ENCODE measurements at places on chromosomes 2 and 18.

DNA sequence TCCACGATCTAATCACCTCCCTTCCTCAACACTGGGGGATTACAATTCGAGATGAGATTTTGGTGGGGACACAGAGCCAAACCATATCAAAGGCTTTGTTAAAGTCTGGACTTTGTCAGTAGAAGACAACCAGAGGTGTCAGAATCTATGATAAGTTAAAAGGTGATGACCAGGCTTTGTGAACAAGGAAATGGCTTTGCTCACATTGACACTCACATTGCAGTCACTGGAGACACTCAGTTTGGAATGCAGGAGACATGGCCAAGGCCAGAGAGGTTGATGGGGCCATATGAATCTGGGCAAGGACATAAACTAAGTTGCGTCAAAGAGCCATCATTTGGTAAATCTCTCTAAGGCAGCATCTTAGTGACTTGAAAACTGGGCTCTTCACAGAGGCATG is 678.2 kb upstream of the FSHR start:
- DNase-seq, result no peak

- no peak for DNase-seq
Measured at GRCh38 chr18:23963443-23964165, 51.0 kb upstream of the TTC39C start.

DNA sequence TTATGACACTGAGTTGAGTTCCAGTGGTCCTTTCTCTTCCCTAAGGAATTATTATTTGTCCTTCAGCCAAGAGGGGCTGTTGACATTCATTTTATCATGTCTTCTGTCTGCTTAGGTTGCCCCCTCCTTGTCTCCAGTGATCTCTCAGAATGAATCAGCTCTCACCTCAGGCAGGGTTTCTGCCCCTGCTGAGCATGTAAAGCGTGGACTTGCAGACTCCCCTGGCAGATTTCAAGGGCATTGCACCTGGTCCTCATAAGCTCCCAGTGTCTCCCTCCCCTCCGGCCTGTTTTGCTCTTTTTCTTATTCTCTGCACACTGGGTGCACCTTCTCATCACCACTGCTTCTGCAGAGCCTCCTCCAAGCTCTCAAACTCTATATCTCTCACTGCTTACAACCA is 188.4 kb downstream of the KCNS3 start:
- DNase-seq, result no peak

DNA sequence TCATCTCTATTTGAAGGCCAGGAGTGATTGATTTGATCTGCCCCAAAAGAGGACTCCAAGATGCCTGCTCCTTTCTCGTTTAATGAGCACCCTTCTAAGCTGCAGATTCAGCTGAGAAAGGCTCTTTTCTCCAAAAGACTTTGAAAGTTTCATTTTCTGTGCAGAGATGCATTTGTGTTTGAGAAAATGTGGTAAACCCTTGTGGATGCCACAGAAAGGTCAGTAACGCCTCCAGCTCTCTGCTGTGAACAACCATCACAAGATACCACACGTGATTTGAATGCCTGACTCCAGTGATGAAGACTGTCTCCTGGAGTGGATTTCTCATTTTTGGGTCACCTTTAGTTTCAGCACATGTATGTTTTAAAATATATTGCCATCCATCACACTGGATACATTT is 35.0 kb upstream of the CCDC85A start:
- no peak for DNase-seq

- DNase-seq, result peak; percentile 22
Measured at GRCh38 chr2:213119061-213119809, 32.2 kb downstream of the IKZF2 start.

DNA sequence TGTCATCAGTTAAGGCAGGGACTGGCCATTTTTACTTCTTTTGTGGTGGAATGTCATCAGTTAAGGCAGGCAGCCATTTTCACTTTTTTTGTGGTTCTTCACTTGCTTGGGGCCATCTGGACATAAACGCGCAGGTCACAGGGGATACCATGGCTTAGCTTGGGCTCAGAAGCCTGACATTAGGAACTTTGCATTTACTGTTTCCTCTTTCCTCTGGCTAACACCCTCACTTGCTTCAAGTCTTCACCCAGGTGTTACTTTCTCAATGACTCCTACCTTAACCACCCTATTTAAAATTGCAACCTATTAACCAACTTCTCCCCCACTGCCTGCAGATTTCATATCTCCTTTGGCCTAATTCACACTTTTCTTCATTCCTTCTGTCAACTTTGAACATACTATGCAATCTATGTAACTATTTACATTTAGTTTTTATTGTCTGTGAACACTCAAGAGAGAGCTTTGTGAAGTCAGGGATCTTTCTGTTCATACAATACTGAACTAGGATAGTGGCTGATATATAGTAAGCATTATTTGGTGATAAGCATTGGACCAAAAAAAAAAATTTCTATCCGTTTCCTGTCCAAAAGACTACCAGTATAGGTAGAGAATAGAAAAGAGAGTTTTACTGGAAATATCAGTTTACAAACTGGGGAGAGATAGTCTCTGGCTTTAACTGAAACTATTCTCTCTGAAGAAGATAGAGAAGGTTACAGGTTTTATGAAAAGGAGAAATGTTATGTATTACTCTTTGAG is 600.1 kb upstream of the ZNF804A start:
- DNase-seq, result no peak

GRCh38 chr2:206084439-206084869 is 1.5 kb downstream of the INO80D start:
- DNase-seq, result no peak

DNA sequence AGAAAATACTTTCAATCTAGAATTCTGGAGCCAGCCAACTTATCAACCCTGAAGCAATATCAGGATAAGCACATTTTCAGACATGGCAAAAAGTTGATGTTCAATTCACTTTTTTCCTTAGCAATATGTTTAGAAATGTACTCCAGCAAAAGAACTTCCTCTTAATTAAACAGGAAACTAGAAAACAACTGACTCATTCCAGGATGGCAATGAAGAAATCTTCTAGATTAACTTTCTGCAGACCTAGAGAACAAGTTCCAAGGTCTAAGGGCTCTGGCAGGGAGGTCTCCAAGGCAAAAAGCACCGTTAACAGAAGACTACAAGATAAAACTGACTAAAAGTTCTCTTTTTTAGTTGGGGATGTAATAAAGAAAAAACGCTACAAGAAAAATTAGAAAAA is 69.2 kb upstream of the VWC2L start:
- DNase-seq, result no peak

DNA sequence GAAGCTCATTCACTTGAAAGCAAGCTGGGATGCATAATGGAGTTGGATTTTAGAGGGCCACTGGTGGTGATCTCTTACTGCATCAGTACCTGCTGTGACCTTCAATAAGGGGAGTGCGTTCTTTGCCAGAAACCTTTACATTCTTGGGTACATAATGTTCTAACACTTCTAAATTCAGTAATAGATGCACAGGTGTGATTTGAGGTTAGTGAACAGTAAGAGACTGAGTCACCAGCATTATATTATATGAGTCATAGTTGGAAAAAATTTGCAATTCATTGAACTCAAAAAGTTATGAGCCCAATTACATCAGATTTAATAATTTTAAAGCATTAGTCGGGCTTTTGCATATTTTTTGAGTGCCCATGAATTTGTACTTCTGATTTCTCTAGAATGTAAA is 803.3 kb downstream of the ADCYAP1 start:
- no peak for DNase-seq

GRCh38 chr2:232448304-232448690 is 7.7 kb upstream of the ALPI start:
- no peak for DNase-seq

DNA sequence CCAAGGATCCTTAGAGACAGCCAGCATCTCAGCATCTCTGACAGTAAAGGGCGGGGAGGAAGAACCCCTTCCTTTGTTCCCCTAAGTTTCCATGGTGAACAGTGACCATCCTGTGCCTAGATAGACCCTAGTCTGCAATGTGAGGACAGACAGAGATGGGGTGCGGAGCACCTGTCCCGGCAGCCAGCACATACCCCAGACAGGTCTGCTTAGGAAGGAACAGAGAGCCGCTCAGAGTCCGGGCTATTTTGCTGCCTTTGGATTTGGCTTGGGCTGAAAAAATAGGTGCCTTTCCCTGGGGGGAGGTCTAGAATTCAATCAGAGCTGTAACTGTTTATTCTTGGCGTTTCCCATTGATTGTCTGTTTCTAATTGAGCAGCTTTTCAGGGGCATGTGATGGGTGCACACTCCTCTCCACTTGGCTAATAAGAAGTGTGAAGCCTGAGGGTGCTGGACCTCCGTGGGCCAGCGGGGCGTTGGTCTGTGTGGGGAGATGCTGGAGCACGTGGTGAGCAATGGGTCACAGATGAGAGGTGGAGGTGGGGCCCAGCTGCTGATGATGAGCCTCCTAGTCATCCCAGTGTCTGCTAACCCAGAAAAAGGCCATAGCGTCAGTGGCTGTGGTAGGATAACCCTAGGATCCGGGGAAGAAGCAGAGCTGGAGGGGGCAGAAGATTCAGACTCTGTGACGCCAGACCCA is 236.8 kb downstream of the SEPTIN10 start:
- DNase-seq, result no peak

GRCh38 chr2:14255135-14255820 is 377.2 kb upstream of the LRATD1 start:
- DNase-seq, result no peak

- DNase-seq, result no peak
Measured at GRCh38 chr2:152354069-152354755, 19.2 kb downstream of the FMNL2 start.

GRCh38 chr2:191892391-191892790 is 45.5 kb upstream of the CAVIN2 start:
- DNase-seq, result no peak

GRCh38 chr18:10111944-10112343 is 198.1 kb downstream of the VAPA start:
- no peak for DNase-seq

DNA sequence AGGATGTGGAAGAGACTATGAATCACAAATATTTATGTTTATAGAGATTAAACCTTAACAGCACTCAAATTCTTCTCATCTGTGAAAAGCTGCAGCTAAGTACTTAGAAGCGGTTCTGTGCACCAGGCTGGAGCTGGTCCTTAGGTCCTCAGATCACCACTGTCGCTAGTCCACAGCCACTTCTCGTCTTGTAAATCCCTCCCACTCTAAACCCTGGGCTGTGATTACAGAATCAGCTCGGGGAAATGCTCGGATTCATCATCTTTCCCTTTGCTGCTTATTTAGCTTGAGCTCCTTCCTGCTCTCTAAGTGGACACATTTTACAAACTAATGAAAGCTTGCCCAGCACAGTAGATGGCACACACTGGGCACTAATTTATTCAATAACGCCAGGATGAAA is 61.7 kb downstream of the RNF152 start:
- DNase-seq, result no peak

DNA sequence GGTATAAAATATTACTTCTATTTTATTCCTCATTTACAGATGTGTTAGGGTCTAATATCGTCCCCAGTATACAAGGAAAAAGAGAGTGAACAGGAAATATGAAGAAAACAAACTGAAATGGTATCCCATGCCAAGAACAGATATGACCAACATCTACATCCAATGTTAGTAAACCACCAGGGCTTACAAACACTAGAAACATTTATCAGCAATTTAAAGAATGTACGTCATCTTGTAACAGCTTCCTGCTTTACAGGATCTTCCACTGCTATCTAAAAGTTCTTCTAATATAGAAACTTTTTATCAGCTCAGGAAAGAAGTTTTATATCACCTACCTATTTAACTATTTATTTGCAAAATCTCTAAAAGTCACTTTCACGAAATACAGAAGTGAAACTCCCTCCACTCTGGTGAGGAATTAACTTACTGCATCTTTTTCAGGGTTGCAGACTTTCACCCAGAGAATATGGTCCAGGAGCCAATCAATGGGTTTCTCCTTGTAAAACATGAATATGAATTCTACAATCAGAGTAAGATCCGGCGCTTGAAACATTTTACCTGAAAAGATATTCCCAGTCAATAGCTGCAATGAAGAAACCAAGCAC is 35.2 kb downstream of the UNC50 start:
- DNase-seq, result no peak

DNA sequence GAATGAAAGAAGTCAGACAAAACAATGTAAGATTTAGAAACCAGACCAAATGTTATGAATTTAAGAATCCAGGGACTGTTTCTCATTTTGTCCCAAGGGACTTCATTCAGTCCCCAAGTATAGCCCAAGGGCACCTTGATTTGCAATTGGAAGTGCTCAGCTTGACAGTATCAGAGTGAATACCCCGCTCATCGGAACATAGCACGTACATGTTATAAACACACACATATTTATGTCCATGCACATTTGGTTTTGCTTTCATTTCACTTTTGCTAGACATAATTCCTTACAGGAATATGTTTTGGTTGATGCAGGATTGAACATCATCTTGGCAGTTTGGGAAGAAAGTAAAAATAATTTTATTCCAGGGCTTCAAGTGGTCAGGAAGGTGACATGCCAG is 100.2 kb downstream of the PID1 start:
- DNase-seq, result no peak

DNA sequence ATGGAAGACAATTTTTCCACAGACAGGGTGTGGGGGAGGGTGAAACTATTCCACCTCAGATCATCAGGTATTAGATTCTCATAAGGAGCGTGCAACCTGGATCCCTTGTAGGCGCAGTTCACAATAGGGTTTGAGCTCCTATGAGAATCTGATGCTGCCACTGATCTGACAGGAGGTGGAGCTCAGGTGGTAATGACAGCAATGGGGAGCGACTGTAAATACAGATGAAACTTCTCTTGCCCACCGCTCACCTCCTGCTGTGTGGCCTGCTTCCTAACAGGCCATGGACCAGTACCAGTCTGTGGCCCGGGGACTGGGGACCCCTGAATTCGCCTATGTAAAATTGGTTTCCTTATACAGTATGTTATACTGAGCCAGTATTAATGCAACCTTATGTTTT is 27.3 kb upstream of the E2F6 start:
- DNase-seq, result no peak

DNA sequence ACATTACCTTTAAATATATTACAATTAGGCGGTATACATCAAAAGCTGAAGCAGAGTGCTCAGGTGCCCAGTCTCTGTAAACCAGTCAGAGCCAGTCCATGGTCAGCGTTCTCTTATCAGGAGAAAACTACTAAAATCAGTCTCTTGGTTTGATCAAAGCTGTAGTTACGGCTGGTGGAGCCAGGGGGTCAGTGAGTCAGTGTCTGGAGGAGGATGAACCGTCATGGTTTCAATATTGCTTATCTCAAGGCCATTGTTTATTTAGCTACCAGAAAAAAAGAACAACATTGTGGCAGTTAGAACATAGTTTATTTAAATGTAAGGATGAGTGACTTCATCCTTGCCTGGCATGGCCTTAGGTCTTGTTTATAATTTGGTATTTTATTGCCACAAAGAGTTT is 71.3 kb upstream of the NYAP2 start:
- DNase-seq, result no peak

All from stimulated activated CD8-positive, alpha-beta memory T cell treated with anti-CD3 and anti-CD28 coated beads, Interleukin-15, amount 100 ng/mL, for 48 hours (primary cell).